NCI-H2171 (cell line): ENCODE measurements at places on chromosomes 13 and 19.

DNA sequence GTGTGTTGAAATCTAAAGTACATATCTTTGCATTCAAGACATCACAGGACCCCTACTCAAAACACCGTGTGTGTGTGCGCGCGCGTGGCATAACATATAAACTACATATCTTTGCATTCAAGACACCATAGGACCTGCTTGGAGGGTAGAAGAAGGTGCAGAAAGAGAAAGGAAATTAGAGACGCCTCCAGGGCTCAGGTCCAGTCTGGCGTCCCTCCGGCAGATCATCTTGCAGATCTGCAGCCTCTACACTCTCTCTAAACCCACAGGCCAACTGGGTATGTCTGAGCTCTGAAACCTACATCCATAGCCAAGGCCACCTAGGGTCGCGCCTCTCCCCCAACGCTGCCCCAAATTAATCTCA, 659 bp upstream of the PAFAH1B3 start:
- DNase-seq: no peak

GRCh38 chr13:59259165-59260000, 904.3 kb downstream of the DIAPH3 start:
- DNase-seq: no peak

DNA sequence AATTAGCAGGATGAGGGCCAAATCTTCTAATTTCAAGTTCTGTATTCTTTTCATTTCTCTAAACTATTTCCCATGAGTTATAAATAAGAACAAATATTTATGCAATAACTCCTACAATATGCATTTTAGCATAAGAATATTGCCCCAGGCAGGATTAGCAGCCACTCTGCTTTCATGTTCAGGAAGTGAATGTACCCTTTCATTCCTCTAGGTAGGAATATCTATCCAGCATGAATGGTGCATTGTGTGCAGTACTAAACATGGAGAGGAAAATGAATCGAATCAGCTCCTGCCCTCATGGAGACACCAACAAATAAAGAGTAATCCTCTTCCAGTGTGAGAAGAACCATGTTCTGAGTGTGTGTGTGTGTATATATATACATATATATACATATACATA, 41.0 kb downstream of the LHFPL6 start:
- DNase-seq: no peak

DNA sequence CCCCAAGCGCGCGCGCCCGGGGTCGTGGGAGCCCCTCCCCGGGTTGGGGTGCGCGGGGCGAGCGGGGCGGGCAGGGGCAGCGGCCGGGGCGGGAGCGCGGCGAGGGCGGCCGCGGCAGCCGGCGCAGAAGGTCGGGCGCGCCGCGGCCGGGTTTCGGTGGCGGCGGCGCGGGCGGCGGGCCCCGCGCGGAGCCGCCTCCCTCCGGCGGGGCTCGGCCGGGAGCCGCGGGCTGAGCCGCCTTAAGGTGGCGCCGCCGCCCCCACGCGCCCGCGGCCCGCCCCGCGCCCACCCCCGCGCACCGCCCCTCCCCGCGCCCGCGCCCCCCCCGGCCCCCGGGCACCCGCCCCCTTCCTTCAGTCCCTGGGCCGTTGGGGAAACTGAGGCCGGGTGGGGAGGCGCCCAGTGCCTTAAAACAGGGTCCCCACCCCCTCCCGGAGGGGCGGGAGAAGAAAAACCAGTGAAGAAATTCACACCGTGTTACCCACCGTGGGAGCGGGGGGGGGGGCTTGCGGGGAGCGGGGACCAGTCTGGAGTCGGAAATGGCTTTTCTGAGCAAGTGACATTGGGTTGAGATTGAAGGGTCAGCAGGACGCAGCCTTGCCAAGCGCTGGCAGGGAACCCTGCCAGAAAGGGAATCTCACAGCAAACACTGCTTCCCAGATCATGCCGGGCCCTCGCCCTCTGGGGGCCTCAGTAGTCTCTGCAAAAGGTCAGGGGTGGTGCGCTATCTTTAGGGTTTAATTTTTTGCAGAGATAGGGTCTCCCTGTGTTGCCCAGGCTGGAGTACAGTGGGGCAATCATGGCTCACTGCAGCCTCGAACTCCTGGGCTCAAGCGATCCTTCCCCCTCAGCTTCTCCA, at the start of gene TLE2:
Gene TLE2 (minus strand): TSS at position 216 of the 859 bp plus-strand sequence. CDS start 376 bp downstream, outside the sequence.
- DNase-seq: no peak

GRCh38 chr13:113763961-113764792, 5.2 kb downstream of the TMEM255B start:
- no peak for DNase-seq

DNA sequence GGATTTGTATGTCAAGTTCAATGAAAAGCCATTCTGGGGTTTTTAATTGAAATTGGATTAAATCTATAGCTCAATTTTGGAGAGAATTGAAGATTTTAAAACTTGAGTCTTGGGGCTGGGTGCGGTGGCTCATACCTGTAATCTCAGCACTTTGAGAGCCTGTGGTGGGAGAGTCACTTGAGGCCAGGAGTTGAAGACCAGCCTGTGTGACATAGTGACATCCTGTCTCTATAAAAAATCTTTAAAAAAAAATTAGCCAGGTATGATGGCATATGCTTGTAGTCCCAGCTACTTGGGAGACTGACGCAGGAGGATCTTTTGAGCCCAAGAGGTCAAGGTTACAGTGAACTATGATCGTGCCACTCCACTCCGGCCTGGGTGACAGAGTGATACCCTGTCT, 41.2 kb downstream of the VAV1 start:
- DNase-seq: no peak

- no peak for DNase-seq
Measured at GRCh38 chr19:18131841-18132596, 20.9 kb upstream of the PIK3R2 start.

- no peak for DNase-seq
Measured at GRCh38 chr19:827710-828321, at the start of gene AZU1. Gene AZU1, plus strand, starts transcription at chr19:827837. Its CDS starts 10 bp downstream, at chr19:827847.

GRCh38 chr13:47932950-47933923, 67.8 kb downstream of the SUCLA2 start:
- no peak for DNase-seq

DNA sequence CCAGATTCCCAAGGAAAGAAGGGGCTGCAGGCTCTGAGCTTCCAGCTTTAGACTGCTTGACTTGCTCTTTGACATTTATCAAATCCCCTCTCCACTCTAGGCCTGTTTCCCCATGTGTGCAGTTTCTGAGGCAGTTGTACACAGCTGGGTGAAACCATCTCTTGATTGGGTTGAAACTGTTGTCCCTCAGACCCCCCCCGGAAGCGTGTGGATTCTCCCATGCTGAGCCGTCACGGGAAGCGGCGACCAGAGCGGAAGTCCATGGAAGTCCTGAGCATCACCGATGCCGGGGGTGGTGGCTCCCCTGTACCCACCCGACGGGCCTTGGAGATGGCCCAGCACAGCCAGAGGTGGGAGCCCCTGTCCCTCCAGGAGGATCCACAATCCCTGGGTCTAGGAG, 19.7 kb downstream of the BRSK1 start:
- DNase-seq: no peak

- no peak for DNase-seq
Measured at GRCh38 chr13:105445796-105446195, 1089.7 kb downstream of the EFNB2 start.

- DNase-seq: no peak
Measured at GRCh38 chr13:75294110-75294509, 187.9 kb downstream of the TBC1D4 start.

GRCh38 chr19:507286-508203, at the start of gene TPGS1:
Gene TPGS1, plus strand, starts transcription at chr19:507497. Its CDS starts 10 bp downstream, at chr19:507507.
- DNase-seq: peak; percentile 100

- no peak for DNase-seq
Measured at GRCh38 chr13:34129436-34129835, 311.5 kb downstream of the RFC3 start.

DNA sequence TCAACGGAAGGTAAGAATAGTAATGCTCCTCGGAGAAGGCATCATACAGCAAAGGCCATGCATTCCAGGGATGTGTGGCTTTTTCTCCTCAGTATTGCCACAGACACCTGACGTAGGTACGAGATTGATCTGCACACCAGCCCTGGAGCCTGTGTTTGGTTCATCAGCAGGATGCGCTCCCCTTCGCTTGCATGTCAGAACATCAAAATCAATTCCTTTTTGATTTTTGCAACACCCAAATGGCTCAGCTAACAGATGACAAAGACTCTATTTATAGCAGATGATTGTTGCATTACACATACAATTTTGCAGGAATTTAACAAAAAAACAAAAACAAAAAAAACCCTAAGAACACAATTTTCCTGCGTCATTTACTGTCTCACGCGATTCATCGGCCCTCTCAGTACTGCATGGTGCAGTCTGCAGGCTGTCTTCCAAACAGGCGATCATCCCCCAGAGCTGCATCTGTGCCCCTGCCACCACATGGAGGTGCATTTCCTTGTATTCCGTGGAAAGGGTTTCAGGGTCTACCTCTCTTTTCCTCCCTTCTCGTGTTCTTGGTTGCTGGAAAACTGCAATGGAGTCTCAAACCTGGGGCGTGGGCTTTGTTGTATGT, 207.3 kb downstream of the TEX29 start:
- DNase-seq: no peak

DNA sequence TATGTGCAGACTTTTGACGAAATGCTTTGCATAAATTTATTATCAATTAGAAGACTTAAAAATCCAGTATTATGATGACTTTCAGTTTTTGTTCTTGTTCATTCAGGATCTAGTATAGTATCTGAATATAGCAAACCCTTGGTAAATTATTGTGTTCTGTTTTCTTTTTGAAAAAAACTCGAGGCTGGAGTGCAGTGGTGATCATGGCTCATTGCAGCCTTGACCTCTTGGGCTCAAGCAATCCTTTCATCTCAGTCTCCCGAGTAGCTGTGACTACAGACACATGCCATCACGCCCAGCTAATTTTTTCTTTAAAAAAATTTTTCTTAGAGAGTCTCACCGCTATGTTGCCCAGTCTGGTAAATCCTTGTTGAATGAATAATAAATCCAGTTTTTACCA, 4.6 kb downstream of the FARP1 start:
- DNase-seq: no peak

DNA sequence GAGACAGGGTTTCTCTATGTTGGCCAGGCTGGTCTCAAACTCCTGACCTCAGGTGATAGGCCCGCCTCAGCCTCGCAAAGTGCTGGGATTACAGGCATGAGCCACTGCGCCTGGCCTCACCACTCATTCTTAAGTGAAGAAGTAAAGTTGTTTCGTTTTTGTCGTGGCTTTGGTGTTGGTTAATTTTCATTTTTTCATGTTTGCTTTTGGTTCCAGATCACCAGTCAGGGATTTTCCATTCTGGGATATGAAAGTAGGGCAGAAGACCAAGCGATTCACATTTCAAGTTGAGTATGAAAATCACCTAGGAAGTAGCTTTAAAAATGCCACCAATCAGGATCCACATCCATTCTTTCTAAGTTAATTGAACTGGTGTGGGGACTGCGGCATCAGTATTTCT, 289.9 kb downstream of the DIAPH3 start:
- no peak for DNase-seq

- no peak for DNase-seq
Measured at GRCh38 chr13:64088491-64088890, 2672.8 kb upstream of the PCDH20 start.

- DNase-seq: peak; percentile 87
Measured at GRCh38 chr19:38122402-38123093, 101.5 kb downstream of the DPF1 start.

DNA sequence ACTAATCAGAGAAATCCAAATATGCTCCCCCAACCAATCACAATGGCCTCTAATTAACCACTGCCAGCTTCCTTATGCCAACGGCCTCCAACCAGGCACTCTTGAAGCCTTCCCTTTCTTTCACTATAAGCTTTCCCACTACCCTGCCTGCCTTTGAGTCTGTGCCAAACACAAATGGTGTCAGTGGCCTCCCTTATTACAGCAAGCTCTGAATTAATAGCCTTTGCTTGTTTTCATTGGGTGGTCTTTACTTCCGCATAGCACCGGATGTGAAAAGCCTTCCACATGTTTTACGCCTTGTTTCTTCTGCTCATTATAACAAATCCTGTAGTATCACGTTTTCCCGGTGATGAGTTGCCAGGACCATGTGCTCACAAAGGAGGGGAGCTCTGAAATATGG, 1.4 kb upstream of the EDDM13 start:
- no peak for DNase-seq

DNA sequence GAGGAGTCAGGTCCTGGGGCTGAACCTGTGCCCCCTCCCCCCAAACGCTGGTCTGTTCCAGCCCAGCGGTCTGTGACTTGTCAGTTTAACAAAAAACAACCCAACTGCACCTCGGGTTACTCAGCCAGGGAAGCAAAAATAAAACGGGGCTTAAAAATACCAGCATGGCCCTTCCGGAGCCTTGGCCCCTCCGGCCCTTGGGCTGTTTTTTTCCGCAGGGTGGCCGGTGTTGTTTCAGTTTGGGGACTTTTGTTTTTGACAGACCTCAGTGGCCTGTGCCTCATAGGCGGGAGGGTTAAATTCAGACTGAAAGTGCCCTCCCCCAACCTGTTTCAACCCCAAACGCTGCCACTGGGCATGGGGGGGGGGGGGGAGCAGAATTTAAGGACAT, 4.0 kb downstream of the TCF3 start:
- DNase-seq: no peak

- DNase-seq: no peak
Measured at GRCh38 chr13:86080340-86080995, 281.2 kb upstream of the SLITRK6 start.
